GF-D8 (cell line): ENCODE measurements at places on chromosomes 7 and 10.

DNA sequence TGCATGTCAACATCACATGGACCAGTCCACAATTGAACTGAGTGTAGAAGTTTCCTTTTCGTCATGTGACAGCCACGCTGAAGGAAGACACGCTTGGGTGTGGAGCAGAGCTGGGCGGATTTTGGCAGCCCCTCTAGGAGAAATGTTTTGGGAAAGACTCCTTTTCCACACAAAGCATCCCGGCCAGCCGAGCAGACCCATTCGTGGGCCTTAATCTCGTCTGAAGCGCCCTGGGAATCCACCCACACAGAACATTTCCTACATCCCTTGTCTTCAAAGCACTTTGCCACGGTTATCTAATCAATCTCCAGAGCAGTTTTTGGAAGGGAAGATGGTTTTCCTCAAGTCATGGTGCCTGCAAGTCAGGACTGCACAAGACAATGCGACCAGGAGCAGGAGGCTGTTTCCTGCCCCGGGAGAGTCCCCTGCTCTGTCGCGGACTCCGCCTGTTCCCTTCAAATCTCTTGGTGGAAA lies 8.4 kb upstream of the IFT22 start:
- DNase-seq, result no peak

- no peak for DNase-seq
These were observed 23.4 kb downstream of the CAMK2G start for GRCh38 chr10:73850863-73851461.

DNA sequence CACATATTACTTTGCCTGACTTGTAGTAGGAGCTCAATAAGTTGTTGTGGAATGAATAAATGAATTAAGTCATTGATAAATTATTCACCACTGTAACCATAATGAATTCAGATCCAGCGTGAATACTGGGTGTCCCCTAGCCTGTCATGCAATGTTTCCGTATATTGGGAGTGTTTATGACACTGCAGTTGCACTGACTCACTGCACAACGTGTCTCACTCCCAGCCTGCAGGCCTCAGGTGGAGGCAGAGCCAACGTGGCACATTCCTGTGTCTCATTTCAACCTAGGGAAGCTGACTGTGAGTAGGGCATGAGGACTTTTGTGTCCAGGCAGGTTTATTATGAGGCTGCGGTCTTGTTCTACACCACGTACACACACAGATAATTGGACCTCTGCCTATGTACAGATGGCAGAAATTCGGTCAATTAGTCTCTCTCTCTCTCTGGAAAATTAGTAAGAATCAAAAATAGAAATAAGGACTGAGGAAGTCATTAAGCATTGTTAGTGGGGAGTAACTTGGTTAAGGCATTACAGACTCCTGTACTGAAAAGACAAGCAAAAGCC lies 299.1 kb upstream of the IGFBP3 start:
- no peak for DNase-seq

DNA sequence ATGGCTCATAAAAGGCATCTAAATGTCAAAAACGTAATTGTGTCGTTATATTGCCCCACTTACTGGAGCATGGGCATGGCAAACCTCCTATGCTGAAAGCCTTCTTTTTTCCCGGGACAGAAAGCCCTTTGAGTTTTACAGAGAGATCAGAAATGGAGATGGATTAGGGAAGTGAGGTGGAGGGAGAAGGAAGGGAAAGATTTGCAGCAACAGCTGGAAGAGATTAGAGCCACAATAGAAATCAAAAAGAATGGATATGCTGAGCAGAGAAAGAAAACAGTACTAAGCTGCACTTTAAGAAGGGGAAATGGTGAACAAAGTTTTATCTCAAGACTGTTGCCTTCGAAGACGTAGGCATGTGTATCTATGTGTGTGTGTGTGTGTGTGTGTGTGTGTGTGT lies 97.2 kb upstream of the PCGF5 start:
- no peak for DNase-seq

- no peak for DNase-seq
These were observed 34.7 kb upstream of the SLC35B4 start for GRCh38 chr7:134351424-134351823.

DNA sequence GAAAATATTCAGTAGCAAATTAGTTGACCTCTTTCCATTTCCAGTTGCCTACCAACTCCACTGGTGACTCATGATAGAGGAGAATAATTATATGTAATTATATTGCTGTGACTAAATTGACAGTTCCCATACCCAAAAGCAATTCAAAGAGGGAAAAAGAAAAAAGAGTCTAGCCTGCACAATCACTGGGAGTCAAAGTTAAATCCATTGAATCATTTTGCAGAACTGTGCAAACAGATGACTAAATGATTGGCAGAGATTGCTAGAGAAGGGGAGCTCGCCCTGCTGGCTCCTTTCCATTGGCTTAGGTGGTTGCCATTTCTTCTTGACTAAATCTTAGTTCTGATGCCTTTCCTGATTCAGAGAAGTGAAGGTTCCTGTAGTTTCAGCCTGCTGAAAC lies 1228.6 kb upstream of the SORCS1 start:
- DNase-seq, result no peak
